ENCODE measurements at places on chromosomes 3 and 15. TPM values are rescaled to one million over a fixed set of nuclear protein-coding genes. Genes with fewer than 3 reads are reported as not detected.
A peak's percentile ranks its signal among the peaks of the same experiment; 100 is the strongest.

The PLCB2 gene
- 31.2 TPM for total RNA-seq

The GP5 gene
- 0.09 TPM for total RNA-seq

GRCh38 chr3:186976837-186977750 is 46.8 kb downstream of the ST6GAL1 start:
- H3K4me1 ChIP-seq = no peaks in the 10 kb centered on the region
- no peaks in the 10 kb centered on the region for H3K36me3 ChIP-seq
- no peak overlapping the region for H3K4me3 ChIP-seq
- DNase-seq = no peak
- no peaks in the 10 kb centered on the region for H3K27me3 ChIP-seq

DNA sequence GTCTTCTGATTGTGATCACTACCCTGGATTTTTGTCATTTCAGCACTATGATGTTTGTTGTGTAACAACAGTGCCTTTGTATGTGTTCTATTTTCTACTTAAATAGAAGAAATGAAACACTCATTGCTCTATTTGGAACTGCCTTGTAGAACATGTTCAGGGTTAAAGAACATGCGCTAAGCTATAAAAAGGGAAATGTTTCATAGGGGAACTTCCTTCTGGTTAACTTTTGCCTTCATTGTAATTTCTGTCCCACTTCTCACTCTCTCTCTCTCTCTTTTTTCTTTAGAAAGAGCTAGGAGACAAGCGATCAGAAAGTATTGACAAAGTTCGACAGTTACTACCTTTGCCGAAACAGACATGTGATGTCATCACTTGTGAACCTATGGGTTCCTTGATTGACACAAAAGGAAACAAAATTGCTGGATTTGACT is at the start of gene P2RY12:
P2RY12 (minus strand) TSS at position 13 of the 434 bp plus-strand sequence. CDS start 45,908 bp downstream, outside the sequence.
- no peaks in the 10 kb centered on the region for H3K36me3 ChIP-seq
- H3K4me3 ChIP-seq = peak within 1 kb of the TSS; percentile 15
- H3K27me3 ChIP-seq = no peaks in the 10 kb centered on the region
- no peak for DNase-seq
- H3K4me1 ChIP-seq = peaks cover 4% of the 10 kb centered on the region

DNA sequence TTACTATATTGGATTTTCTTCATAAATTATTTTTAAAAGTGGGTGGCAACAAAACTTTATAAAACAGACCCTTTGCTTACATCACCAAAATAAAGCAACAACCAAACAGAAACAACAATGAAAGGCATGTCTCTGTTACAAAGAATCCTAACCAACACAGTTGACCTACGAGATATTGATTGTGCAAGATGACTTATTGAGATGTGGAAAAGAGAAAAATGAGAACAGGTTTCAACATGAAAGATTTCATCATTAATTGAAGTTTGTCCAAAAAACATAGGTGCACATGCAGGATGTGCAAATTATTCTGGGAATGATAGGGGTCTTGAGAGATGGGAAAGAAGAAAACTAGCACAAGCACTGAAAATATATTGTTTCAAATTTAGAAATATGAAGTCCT is 9.0 kb downstream of the GMNC start:
- no peaks in the 10 kb centered on the region for H3K36me3 ChIP-seq
- no peaks in the 10 kb centered on the region for H3K27me3 ChIP-seq
- H3K4me3 ChIP-seq = no peak overlapping the region
- DNase-seq = no peak

- H3K27me3 ChIP-seq = no peaks in the 10 kb centered on the region
- H3K4me3 ChIP-seq = no peak overlapping the region
- H3K4me1 ChIP-seq = no peaks in the 10 kb centered on the region
- DNase-seq = no peak
- H3K27ac ChIP-seq = no peak overlapping the region
- peaks cover 33% of the 10 kb centered on the region for H3K36me3 ChIP-seq
Measured at GRCh38 chr15:65476903-65477302, 40.6 kb downstream of the DPP8 start.

DNA sequence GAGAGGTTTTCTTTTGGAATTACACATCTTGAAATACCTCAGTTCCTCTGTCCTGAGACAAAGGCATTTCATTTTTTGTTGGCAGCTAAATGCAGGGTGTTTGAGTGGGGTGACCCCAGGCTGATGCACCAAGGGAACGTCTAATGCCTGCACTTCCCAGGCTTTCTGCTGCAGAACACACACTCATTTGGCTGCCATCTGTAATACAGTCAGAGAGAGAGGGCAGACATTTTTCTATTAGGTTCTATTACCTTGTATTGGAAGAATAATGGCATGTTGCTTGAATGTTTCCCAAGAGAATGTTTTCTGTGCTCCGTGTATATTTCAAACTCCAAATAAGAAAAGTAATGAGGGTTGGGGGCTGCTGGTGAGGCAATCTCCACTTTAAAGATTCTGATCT is 87.1 kb downstream of the PTPRG start:
- DNase-seq = no peak
- H3K27ac ChIP-seq = no peak overlapping the region
- H3K4me1 ChIP-seq = peaks cover 5% of the 10 kb centered on the region
- no peaks in the 10 kb centered on the region for H3K27me3 ChIP-seq
- H3K4me3 ChIP-seq = no peak overlapping the region
- no peaks in the 10 kb centered on the region for H3K36me3 ChIP-seq

DNA sequence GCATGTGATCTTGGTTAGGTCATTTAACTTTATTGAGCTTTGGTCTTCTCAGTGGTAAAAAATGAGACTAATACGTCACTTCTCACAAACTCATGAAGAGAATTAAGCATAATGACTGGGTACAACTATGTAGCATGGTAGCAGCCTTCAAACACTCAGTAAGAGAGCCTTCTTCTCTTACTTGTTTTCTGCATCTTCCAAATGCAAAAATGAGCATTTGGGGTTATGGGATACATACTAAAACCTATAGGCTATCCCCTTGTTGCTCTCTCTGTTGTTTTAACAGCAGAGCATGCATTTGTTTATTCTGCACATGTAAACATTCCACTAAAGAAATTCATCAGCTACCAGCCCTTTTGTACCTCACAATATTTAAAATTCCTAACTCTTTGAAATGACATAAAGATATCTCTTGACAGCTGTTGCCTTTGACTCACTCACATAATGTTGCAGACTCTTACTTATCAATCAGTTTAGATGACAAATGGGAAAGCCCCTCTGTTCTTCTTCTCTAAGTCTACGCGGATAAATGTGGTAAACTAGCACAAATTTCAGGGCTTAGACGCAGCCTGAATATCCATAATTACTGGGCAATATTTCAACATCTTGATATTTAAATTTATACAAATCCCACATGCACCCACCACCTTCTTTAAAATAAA is 327.3 kb upstream of the SATB1 start:
- H3K27me3 ChIP-seq = no peaks in the 10 kb centered on the region
- DNase-seq = no peak
- no peak overlapping the region for H3K4me3 ChIP-seq

- peaks cover 88% of the 10 kb centered on the region for H3K36me3 ChIP-seq
- peak overlapping the region; percentile 40 for H3K27ac ChIP-seq
- no peak for DNase-seq
- H3K27me3 ChIP-seq = no peaks in the 10 kb centered on the region
- H3K4me1 ChIP-seq = no peaks in the 10 kb centered on the region
- no peak overlapping the region for H3K4me3 ChIP-seq
Measured at GRCh38 chr3:9970020-9970652, 16.5 kb downstream of the EMC3 start.

DNA sequence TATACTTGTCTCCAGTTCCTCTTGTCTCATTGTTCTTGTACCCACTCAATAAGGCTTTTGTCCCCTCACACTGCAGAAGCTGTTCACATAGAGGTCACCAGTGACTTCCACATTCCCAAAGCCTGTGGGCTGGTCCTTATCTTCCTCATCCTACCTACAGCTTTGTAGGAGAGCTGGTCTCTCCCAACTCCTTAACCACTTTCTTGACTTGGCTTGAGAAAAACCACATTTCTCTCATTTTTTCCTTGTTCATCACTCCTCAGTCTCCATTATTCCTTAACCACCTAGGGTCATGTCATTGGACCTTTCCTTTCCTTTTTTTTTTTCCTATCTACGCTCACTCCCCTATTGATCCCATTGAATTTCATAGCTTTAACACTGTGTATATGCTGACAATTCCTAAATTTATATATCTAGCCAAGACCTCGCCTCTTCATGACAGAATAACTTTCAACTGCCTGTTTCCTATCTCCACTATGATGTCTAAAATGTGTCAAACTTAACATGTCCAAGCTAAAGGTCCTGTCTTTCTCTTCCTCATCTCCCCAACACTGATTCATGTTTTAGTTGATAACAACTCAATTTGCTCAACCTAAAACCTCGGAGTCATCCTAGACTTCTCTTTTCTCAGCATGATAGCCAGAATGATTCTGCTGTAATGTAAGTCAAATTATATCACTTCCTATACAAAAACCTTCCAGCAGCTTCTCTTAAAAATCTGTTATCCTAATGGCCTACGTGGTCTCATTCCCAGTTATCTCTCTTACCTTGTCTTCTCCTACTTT is 49.5 kb downstream of the CEP63 start:
- H3K27me3 ChIP-seq = no peaks in the 10 kb centered on the region
- H3K36me3 ChIP-seq = peaks cover 12% of the 10 kb centered on the region
- DNase-seq = no peak

- no peak overlapping the region for H3K4me3 ChIP-seq
- H3K4me1 ChIP-seq = no peaks in the 10 kb centered on the region
- no peak for DNase-seq
Measured at GRCh38 chr3:72238010-72238691, 453.2 kb upstream of the PROK2 start.
